Activated T-cell treated with anti-CD3 and anti-CD28 coated beads for 24 hours (primary cell): ENCODE measurements at places on chromosomes 4 and X.

DNA sequence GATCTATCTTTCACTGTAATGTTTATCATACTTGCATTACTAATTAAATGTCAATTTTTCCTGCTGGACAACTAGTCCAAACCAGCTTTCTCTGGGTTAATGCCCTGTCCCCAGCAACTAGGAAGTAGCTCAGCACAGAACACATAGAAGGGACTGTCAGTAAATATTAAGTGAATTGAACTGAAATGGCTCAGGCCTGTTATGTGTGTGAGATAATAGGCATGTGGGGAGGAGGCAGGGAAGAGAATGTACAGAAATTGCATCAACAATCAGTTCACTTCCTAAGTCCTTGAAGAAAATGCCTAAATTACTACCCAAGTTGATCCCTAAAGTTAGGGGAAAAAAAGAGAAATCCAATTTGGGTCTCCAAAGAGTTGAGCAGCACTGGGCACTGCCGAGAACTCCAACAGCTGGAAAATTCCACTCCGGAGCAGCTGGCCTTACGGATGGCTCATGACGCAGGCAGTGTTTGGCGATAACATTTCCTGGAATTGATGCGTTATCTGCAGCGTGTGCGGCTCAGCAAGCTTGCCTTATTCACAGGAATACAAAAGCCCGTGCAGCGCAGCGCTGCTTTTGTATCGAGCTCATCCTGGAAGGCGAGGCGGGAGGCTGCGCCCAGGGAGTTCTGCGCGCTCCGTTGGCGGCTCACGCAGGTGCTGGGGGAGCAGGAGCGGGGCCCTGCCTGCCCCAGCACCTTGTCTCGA is 297.3 kb upstream of the LCORL start:
- no peak for DNase-seq

DNA sequence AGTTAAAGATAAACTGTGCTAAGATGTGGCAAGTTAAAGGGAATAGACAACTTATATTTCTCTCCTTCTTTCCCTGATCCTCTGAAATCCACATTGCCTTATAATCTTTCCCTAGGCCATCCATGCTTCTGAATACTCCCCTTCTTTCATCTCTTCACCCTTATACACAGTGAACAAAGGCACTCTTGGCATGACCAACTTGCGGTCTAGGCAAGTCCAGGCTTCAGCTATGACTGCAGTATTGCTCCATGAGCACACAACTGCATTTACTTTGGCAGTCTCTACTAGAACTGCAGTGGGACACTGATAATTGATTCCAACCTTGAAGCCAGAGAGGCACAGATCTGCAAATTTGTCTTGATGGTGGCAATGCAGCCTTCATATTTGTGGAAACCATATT is 24.2 kb upstream of the UBA6 start:
- DNase-seq = no peak

DNA sequence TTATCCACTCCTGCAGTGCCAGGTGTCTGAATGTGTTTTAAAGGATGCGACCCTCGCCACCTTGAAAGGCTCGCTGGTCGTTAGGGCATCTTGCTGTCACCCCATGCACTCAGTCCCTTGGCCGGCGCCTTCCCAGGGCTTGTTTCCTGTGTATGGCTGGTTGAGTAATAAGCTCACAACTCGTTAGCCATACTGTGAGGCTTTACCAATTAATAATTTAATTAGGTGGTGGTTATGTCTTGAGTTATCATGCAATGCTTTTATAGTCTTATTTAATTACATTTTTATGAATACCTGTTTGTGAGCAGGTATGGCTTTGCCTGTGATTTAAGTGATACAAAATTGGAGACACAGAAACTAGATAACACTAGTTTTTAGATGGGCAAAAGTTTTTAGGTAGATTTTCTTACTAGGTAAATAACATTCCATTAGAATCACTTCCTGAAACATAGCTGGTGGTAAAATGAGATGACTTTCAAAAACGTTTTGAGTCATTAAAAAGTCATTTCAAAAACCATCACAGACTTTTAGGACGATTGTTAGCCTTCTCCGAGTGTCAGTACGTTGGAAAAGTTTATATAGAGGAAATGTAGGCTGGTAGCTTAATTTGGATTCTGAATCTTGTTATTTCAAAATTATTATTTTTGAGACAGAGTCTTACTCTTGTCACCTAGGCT is 18.2 kb downstream of the PTTG2 start:
- no peak for DNase-seq

DNA sequence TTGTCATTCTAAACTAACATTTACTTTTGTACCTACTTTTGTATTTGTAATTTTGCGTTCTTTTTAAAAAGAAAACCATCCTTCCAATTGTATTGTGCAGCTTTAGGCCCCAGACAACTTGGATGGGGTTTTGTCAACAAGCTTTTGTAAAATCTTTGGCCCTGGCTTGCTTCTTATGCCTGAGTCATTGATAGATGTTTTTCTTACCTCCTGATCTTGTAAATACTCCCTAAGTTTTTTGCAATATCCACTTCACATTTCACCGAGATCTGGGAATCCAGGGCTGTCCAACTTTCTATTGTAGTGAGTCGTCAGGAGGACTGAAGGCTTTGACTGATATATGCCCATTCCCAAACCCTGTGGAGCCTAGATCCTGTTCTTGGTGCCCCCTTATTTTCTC is 126.9 kb upstream of the GUCY1A1 start:
- DNase-seq = no peak

GRCh38 chrX:68599256-68600152 is 48.0 kb upstream of the STARD8 start:
- DNase-seq = no peak

DNA sequence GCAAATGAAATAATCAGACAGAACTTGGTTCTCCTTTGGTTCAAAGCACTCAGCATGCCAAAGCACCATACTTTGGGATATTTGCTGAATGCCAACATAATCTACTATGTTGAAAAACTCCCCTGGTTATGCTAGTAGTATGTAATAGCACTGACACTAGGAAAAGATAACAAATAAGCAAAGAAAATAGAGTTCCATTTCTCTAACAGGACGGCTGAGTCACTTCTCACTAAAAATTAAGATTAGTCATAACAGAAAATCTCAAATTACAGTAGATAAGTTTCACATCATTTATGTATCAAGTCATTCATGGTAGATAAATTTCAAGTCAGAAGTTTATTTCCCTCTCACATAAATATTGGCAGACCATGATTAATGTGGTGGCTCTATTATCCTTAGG is 17.9 kb downstream of the PDHA2 start:
- no peak for DNase-seq

DNA sequence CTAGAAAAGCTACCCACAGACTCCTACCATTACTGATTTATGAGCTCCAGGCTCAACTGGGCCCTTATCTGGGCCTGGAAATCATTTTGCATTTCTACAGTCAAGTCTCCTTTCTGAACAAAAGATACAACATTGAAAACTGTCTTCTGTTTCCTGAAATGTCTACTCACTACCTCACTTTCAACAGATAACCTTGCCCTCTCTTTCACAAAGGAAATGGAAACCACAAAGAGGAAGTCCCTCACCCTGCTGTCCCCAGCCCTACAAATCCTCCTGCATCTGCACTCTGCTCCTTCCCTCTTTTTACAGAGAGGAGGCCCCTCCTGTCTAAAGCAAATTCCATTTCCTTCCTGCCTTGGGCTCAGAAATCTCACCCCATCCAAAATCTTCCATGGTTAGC is 24.8 kb upstream of the CYBB start:
- DNase-seq = no peak

DNA sequence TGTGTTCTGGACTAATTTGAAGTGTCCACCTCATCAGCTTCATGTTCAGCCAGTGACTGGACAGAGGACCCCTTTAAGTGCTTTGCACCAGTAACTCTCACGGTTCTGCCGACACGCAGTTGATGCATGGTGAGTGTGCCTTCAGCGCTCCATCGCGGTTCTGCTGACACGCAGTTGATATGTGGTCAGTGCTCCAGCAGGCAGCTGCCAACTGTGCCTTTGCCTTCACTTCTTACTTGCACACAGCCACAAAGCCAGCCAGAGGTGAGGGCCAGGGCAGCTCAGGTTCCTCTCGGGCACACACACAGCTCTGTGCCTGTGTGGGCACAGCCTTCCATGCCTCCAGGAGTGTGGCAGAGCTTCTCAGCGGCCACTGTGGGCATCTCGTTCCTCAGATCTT is 12.4 kb downstream of the NKX1-1 start:
- DNase-seq = no peak

GRCh38 chr4:55356991-55357461 is 11.0 kb downstream of the SRD5A3 start:
- no peak for DNase-seq

DNA sequence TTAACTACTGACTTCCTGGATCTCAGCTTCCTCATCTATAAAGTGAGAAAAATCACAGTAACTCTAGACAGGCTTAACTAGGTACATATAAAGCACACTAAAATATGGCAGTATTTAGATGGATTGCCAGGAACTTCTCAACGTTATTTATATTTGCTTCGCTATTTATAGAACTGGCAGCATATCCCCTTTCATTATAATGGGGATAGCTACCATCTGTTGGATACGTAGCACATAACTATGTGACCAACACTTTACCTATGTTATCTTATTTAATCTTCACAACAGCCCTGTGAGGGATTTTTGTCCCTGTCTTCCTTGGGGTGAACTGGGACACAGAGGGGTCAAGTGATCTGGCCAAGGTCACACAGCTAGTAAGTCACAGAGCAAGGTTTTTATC is 64.6 kb downstream of the ENPEP start:
- no peak for DNase-seq

DNA sequence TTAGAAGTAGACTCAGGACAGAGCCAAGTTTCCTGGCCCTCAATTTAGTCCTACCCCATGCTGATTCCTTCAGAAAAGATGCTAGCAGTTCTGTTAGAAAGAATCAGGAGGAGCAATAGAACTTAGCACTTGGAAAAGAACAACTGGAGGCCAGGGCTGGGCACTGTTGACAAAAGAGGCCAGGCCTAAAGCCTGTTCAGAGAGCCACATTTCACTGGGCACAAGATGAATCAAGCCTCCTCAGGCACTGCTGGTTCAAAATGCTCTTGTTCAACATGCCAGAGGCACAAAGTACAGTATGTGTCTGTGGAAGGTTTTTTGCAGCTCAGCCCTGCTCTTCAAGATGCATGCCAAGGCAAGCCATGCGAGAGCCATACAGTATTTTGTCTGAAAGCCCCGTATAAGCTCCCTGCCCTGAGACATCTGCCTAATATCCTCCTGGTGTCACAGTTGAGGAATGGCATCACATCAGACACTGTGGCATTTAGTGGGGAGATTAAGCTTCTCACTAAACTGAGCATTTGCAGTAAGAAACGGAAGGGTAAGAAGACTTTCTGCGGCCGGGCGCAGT is 53.7 kb downstream of the RASL11B start:
- DNase-seq = no peak

- no peak for DNase-seq
Observed at GRCh38 chr4:19130866-19131265, 1109.3 kb upstream of the LCORL start.

GRCh38 chrX:22165732-22166457 is 106.8 kb upstream of the CBLL2 start:
- no peak for DNase-seq

GRCh38 chr4:76589872-76590797 is 155.1 kb downstream of the SHROOM3 start:
- no peak for DNase-seq

- DNase-seq = no peak
Observed at GRCh38 chr4:1939664-1940509, 68.7 kb downstream of the NSD2 start.

GRCh38 chrX:96791559-96791958 is 92.1 kb upstream of the RPA4 start:
- DNase-seq = no peak

DNA sequence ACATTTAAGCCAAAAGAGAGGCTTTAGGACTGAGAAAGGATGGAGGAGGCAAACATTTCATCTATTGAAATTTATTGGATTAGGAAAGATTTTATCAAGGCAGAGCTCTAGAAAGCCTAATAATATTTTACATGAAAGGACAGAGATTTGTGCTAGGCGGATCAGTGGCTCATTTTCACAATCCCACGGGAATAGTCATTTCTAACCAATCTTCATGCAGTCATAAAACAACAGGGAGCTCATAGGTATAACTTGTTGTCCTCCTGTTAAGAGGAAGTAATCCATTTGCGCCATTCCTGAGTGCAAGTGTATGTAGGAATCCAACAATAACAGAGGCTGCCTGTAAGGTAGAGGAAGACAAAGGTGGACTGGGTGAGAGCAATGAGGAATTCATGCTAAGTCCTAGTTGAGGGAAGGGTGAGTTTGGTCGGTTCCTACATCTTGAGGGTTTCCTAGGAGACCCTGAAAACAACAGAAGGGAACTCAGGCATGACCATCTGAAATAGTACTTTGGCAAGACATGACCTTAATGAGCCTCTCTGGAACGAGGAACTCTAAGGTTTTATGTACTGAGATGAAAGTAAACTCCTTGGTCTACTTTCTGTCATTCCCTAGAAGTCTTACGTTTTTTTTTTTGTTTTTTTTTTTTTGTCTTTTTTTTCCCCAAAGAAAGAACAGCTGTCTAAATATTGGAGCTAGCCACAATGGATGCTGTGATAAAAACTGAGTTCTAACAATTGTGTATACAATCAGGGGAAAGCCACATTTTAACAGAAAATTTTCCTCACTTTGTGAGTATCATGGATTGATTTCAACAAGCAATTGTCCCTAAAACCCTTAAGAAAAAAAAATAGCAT is 89.7 kb downstream of the GEMIN8 start:
- no peak for DNase-seq
